Astrocyte of the cerebellum (primary cell): ENCODE measurements at places on chromosomes 1 and 21.

DNA sequence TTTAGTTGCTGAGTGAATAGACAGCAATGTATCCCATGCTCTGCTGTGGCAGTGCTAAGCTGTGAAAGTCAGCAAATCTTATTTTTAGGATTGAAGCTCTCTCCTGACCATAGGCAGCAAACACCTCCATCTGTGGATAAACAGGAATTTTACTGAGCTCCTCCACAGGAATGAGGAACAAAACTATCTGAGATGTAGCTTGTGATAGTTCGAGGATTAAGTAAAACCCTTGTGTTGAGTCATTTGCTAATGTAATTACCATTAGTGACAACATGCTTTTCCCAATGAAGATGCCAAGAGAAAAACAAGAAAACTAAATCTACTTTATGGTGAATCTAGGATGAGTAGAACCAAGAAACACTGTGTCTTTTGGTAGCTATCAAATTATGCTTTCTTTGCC lies 122.7 kb downstream of the CLEC20A start:
- DNase-seq, result no peak

DNA sequence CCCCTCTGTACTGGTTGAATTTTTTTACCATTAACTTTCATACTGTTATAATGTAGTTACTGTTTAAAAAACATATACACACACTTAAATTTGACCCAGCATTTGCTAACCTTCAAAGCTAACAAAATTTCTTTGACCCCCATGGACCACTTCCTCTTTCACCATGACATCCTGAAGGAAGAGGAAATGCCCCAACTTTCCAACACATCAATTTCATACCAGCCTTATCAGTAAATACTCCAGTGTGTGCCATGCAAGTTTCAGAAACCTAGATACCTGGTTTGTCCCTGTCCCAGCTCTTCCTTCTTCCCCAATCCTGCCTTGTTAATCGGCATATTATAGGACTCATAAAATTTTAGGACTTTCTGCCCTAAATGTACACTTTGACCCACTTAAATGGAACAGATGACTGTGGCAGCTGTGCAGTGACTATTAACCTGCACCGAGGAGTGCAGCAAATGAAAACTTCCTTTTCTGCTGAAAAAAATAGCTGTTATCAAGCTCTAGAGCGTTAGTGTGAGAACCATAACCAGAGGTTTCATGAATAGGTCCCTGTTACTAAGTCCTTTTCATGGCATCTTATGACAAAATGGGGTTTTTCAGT lies 54.1 kb downstream of the DTL start:
- DNase-seq, result no peak

GRCh38 chr1:198187973-198188588 lies 31.3 kb downstream of the NEK7 start:
- DNase-seq, result no peak

- no peak for DNase-seq
Measured at GRCh38 chr1:221574529-221574928, 167.4 kb downstream of the DUSP10 start.

GRCh38 chr1:201903135-201903534 lies 14.4 kb downstream of the SHISA4 start:
- no peak for DNase-seq

DNA sequence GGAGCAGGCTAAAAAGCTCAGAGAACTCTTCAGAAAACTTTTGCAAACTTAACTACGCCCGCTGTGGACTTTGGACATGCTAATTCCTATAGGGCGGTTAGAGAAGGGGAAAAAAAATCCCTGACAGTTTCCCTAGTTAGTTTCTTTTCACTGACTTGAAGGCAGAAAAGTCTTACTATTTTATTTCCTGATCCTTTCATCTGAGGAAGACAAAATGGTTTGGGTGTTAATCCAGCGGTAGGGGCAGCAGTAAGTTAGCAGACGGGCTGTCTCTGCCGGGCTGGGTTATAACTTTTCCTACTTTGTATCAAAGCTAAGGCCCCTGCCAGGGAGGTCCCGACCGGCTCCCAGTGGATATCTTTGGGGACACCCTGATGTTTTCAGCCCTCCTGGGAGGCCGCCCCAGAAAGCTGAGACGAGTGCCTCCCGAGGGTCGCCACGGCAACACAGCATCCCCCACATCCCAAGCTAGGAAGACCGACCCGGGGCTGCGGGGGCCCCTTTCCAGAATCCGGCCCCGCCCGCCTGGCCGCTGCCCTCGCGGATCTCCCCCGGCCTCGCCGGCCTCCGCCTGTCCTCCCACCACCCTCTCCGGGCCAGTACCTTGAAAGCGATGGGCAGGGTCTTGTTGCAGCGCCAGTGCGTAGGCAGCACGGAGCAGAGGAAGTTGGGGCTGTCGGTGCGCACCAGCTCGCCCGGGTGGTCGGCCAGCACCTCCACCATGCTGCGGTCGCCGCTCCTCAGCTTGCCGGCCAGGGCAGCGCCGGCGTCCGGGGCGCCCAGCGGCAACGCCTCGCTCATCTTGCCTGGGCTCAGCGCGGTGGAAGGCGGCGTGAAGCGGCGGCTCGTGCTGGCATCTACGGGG lies 162.6 kb downstream of the RUNX1 start:
- no peak for DNase-seq

- no peak for DNase-seq
Measured at GRCh38 chr1:8555582-8555981, 237.7 kb downstream of the SLC45A1 start.

DNA sequence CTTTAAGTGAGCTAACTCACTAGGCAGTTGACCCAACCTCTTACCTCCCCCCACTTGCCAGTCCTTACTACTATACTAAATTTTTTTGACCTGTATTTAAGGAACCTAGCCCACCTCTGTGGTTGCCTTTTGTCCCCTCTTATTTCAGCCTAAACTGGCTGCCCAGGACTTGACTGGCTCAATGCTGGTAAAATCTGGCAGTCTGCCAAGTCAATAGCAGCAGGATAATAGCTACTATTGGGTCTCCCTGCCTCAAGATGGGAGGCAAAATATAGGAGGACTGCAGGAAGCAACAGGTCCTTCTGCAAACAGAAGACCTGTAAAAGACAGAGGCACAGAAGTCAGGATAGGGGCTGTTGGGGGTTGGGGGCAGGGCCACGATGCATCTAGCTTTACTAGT lies 144.2 kb upstream of the POGK start:
- DNase-seq, result no peak

DNA sequence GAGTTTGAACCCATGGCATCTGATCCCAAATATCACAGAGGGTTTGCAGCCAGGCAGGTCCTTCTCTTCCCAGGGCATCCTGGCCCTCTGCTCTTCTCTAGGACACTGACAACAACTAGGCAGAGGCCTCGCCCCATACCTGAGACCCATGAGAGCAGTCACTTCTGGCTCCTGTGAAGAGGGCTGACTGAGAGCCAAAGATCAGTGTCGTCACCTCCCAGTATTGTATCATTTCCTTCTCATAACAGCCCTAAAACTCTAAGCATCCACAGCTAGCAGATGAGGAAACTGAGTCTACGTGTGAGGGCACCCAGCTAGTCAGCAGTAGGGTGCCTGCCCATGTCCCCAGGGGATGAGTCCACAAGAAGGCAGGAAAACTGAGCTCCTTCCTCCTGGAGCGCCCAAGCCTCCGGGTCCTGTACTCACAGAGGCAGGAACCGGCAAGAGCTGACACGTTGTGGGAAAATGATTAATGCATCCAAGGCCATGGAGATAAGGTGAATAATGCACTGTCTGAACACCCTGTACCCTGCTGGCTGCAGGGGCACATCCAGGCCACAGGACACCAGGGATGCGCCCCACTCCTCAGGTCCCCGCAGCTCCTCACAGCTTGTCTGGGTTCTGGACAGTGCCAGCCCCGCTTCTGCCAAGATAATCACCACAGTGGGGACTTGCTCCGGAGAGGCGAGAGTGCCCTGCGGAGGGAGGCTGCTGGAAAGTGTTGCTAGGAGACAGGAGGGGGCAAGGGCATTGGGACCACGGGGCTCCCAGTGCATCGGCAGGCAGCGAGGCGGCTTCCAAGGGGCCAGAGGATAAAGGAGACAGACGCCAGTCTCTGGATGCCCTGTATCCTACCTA lies 340.0 kb downstream of the NPHP4 start:
- no peak for DNase-seq

DNA sequence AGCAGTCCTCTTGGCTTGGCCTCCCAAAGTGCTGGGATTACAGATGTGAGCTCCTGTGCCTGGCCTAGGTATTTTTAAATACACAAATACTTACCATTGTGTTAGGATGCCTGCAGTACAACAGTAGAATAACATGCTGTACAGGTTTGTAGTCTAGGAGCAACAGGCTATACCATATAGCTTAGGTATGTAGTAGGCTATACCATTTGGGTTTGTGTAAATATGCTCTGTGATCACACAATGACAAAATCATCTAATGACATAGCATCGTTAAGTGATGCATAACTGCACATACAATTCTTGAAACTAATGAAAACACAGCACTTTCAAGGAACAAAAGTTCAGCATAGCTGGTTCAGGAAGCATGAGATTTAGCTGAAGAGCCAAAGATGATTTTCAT lies 12.7 kb downstream of the POU2F1 start:
- DNase-seq, result no peak

DNA sequence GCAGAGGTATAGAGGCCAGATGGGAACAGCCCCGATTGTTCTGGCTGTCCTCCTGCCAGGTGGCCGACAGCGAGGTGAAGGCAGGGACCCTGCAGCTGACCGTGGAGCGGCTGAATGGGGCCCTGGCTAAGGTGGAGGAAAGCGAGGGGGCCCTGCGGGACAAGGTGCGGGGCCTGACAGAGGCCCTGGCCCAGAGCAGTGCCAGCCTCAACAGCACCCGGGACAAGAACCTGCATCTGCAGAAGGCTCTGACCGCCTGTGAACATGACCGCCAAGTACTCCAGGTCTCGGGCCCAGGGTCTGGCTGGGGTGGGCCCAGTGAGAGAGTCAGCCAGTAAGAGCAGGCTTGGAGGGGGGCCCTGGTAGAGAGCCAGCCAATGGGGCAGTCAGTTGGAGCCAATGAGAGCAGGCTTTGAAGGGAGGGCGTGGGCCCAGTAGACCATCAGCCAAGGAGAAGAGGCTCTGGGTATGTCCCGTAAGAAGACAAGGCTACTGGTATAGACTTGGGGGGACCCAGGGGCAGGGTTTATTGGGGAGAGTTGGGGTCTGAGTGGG lies 11.3 kb downstream of the MFAP2 start:
- DNase-seq, result no peak

- no peak for DNase-seq
Measured at GRCh38 chr1:229567109-229567868, 8.8 kb upstream of the ABCB10 start.

DNA sequence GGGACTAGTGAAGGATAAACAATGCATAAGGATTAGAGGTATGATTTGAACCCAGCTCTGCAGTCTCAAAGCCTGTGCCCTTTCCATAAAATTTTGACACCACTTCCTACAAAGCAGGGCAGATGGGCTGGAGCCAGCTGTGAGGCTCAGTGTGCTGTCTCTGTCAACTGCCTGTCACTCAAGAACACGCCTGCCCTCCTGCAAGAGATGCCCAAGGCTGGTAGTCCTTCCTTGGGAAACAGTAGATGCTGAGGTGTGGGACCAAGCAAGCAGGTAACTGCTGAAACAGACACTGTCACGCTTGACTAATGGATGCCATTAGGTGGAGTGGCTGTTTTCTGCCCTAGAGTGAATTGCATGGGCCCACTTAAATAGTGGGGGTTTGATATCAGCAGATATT lies 402.0 kb downstream of the PTPRU start:
- DNase-seq, result no peak

DNA sequence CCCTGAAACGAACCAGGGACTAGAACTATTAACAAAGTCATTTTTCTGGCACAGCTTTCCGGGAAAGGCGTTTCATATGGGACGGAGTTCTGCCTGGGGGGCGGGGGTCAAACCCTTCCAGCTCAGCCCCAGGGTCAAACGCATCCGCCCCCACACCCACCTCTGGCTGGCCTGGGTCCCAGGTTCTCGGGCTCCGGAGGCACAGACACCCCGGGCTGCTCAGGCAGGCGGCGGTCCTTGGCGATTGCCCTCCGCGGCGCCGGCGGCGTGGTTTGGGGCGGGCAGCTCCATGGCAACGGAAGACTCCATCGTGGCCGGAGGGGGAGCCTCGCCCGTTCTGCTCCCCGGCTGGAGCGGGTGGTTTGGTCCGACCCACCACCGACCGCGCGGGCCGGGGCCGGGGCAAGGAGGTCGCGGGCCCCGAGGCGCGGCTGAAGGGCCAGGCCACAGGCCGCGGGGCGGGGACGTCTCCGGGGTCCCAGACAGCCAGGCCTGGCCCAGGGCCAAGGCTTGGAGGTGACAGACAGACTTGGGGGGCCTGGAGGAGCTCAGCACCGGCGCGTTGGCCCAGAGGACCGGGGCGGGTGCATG lies at the start of gene CFAP74:
CFAP74 (minus strand) TSS at position 246 of the 591 bp plus-strand sequence. CDS start 12,830 bp downstream, outside the sequence.
- DNase-seq, result no peak

GRCh38 chr1:229848752-229849677 lies 218.0 kb upstream of the GALNT2 start:
- no peak for DNase-seq

DNA sequence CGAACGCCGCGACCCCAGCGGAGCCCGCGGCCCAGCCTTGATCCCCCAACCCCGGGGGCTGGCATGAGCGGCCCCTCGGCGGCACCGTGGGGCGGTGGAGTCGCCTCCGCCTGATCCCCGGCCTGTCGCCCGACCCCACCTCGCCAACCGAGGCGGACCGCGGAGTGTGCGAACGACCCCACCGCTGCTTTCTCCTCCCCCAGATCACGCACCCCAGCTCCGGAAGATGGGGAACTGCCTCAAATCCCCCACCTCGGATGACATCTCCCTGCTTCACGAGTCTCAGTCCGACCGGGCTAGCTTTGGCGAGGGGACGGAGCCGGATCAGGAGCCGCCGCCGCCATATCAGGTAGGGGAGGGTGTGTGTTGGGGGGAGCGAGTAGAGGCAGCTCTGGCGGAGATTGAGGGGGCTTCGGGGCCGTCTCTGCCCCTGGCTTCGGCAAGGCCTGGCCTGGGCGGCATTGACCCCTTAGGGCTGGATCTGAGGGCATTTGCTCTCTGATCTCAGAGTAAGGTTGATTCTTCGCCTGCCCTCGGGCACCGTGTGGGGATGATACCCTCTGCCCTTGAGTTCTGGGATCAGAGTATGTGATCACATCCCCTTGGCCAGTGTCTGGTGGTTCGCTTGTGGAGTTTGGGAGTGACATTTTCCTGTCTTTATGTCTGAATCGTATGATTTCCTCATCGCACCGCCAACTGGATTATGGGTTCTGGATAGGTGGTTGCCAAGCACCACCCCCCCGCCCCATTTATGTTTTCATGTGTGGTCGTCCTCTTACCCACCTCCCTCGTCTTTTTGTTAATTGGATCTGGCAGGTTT lies 668 bp downstream of the RNF11 start:
- DNase-seq, result no peak

GRCh38 chr1:96366516-96366915 lies 355.1 kb upstream of the PTBP2 start:
- no peak for DNase-seq

GRCh38 chr21:40276001-40276400 lies 408.8 kb downstream of the PCP4 start:
- no peak for DNase-seq

GRCh38 chr1:50368179-50369007 lies 54.9 kb downstream of the DMRTA2 start:
- DNase-seq, result peak; percentile 2
